ENCODE measurements at places on chromosomes 5 and 9.

DNA sequence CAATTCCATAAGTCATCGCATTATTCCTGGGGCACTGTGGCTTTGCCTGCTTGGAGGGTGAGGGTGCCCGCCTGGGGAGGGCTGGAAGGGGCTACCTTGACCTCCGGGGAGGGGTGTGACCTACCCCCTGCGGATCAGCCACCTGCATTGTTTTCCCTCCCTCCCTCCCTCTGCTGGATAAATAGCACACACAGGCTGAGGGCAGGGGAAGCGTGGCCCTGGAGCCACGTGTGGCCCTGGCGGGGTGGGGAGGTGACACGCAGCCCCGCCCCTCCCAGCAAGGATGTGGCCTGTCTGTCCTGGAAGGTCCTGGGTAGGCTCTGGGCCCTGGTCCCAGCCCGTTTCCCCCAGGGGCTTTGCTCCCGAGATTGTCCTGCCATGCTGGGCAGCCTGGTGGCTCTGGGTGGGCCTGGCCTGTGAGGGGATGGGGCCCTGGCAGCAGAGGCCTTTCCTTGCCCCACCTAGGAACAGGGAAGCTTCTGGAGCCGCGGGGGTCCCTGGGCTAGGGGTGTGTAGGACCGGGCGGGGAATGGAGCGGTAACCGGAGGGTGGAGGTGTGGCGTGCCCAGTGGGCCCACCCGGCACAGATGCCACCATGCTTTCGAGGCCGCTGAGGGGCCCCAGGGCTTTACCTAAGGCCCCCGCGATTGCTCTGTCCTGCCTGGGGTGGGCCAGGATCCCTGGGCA is 33.4 kb downstream of the RXRA start:
- H3K36me3 ChIP-seq: no peaks in the 10 kb centered on the region
- H3K4me3 ChIP-seq: no peak overlapping the region
- H3K4me1 ChIP-seq: peaks cover 51% of the 10 kb centered on the region
- DNase-seq: no peak
- no peaks in the 10 kb centered on the region for H3K27me3 ChIP-seq

- H3K4me1 ChIP-seq: peaks cover 26% of the 10 kb centered on the region
- H3K27ac ChIP-seq: peak overlapping the region; percentile 79
- H3K36me3 ChIP-seq: no peaks in the 10 kb centered on the region
- H3K4me3 ChIP-seq: no peak overlapping the region
- H3K27me3 ChIP-seq: peaks cover 10% of the 10 kb centered on the region
- no peak for DNase-seq
Measured at GRCh38 chr5:174733091-174733690, 8.8 kb downstream of the MSX2 start.

GRCh38 chr5:58648846-58649245 is 66.0 kb downstream of the RAB3C start:
- H3K27ac ChIP-seq: no peak overlapping the region
- H3K27me3 ChIP-seq: no peaks in the 10 kb centered on the region
- DNase-seq: no peak
- no peak overlapping the region for H3K4me3 ChIP-seq
- H3K36me3 ChIP-seq: no peaks in the 10 kb centered on the region
- peaks cover 5% of the 10 kb centered on the region for H3K4me1 ChIP-seq

DNA sequence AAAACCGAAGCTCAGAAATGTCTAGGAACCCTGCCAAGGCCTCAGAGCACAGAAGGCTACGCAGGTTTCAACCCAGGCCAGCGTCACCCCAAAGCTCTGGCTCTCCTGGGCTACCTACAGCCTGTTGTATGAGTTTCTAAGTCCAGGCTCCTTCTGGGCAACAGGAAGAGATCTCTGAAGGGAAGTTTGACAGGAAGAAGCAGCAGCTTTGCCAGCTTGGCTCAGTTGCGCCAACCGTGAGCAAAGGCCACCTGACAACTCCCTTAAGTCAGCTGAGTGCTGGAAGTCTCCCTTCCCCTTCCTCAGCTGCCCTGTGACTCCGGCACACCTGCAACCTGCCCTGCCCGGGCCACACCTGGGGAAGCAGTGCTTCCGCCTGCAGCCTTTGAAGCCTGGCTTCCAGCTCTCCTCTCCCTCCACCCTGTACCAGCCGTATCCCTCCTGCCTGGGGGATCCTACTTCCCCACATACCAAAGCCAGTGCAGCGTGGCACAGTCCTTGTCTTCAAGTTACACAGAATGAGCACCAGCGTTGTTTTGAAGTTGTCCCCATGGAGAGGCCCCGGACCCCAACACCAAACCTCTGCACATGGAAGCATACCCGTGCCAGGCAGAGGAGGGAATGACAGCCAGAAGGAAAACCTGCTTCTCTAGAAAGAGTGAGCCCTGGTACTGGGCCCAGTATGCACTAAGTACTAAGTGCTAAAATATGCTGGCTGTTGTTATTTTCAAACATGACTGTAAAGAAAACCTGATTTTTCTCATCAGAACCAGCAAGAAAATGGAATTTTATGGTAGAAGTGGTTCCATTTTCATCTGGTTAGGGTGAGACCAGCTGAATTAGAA is 36.5 kb downstream of the SHB start:
- H3K27me3 ChIP-seq: no peaks in the 10 kb centered on the region
- H3K4me1 ChIP-seq: peaks cover 23% of the 10 kb centered on the region
- H3K4me3 ChIP-seq: no peak overlapping the region
- DNase-seq: peak; percentile 59
- no peaks in the 10 kb centered on the region for H3K36me3 ChIP-seq

GRCh38 chr5:133696782-133697507 is 84.6 kb upstream of the FSTL4 start:
- H3K27me3 ChIP-seq: no peaks in the 10 kb centered on the region
- H3K27ac ChIP-seq: no peak overlapping the region
- no peak overlapping the region for H3K4me3 ChIP-seq
- no peak for DNase-seq
- H3K4me1 ChIP-seq: no peaks in the 10 kb centered on the region

- H3K27me3 ChIP-seq: no peaks in the 10 kb centered on the region
- H3K36me3 ChIP-seq: no peaks in the 10 kb centered on the region
- peaks cover 24% of the 10 kb centered on the region for H3K4me1 ChIP-seq
Measured at GRCh38 chr5:67246546-67247268, 50.1 kb upstream of the CD180 start.

- H3K27me3 ChIP-seq: no peaks in the 10 kb centered on the region
- no peak overlapping the region for H3K4me3 ChIP-seq
- no peaks in the 10 kb centered on the region for H3K4me1 ChIP-seq
- H3K36me3 ChIP-seq: no peaks in the 10 kb centered on the region
- DNase-seq: no peak
- H3K27ac ChIP-seq: no peak overlapping the region
Measured at GRCh38 chr9:133049043-133049442, 12.7 kb upstream of the CEL start.

- no peak for DNase-seq
- H3K4me3 ChIP-seq: no peak overlapping the region
- H3K27me3 ChIP-seq: peaks cover 97% of the 10 kb centered on the region
- H3K4me1 ChIP-seq: peaks cover 9% of the 10 kb centered on the region
- H3K36me3 ChIP-seq: no peaks in the 10 kb centered on the region
Measured at GRCh38 chr5:77642738-77643653, 4.5 kb upstream of the OTP start.

DNA sequence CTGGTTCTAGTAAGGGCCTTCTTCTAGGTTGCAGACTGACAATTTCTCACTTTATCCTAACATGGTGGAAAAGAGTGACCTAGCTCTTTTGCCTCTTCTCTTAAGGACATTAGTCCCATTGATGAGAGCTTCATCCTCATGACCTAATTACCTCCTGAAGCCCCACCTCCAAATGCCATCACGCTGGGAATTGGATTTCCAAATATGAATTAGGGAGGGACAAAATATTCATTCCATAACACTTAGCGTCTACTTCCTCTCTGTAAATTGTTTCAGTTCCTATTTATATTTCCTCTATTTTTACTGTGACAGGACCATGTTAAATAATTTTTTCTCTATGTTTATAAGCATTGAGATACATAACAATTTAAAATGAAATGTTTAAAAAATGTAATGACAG is 408.8 kb downstream of the CDH10 start:
- H3K4me1 ChIP-seq: no peaks in the 10 kb centered on the region
- no peaks in the 10 kb centered on the region for H3K27me3 ChIP-seq
- H3K4me3 ChIP-seq: no peak overlapping the region
- no peak for DNase-seq
- H3K36me3 ChIP-seq: no peaks in the 10 kb centered on the region

DNA sequence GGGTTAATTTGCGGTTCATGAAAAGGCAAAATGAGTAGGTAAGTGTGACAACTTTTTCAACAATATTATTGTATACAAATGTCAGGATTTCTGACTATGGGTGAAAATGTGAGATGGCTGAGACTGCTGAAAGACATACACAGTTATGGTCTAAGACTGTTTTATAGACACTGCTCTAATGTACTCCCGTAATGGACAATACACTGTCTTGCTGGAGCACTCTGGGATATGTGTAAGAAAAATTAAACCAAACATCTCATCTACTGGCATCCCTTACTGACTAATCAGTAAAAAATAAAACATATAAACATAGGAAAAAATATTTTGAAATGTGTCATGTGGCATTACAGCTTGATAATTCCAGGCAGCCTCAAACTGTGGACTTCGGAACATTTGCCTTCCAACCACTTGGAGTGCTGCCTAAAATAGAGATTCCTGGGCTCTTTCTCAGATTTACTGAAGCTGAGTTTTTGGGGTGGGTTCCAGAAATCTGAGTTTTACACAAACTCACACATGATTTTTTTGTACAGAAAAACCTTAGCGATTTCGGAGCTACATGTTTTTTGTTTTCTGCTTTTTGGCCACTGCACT is 233.9 kb upstream of the TBCA start:
- peak; percentile 50 for DNase-seq
- no peaks in the 10 kb centered on the region for H3K27me3 ChIP-seq
- no peaks in the 10 kb centered on the region for H3K36me3 ChIP-seq
- peak overlapping the region; percentile 42 for H3K27ac ChIP-seq
- H3K4me1 ChIP-seq: peaks cover 4% of the 10 kb centered on the region

GRCh38 chr9:69981686-69982445 is 61.8 kb upstream of the MAMDC2 start:
- DNase-seq: no peak
- no peaks in the 10 kb centered on the region for H3K4me1 ChIP-seq
- no peak overlapping the region for H3K27ac ChIP-seq
- no peaks in the 10 kb centered on the region for H3K36me3 ChIP-seq
- no peaks in the 10 kb centered on the region for H3K27me3 ChIP-seq
- H3K4me3 ChIP-seq: no peak overlapping the region

DNA sequence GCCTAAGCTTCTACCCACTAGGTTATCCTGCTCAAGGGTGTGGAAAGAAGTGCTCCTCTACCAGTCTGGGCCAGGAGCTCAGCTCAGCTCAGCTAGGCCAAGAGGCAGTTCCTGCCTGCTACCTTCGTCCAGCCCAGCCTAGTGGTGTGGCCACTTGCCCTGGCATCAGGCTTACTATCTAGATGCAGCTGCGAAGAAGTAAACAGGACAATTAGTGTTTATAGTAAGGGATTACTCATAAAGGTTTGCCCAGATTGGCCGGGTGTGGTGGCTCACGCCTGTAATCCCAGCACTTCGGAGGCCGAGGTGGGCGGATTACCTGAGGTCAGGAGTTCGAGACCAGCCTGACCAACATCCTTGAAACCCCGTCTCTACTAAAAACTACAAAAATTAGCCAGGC is 12.8 kb upstream of the SPATA24 start:
- DNase-seq: no peak
- H3K4me1 ChIP-seq: peaks cover 21% of the 10 kb centered on the region
- no peaks in the 10 kb centered on the region for H3K36me3 ChIP-seq

DNA sequence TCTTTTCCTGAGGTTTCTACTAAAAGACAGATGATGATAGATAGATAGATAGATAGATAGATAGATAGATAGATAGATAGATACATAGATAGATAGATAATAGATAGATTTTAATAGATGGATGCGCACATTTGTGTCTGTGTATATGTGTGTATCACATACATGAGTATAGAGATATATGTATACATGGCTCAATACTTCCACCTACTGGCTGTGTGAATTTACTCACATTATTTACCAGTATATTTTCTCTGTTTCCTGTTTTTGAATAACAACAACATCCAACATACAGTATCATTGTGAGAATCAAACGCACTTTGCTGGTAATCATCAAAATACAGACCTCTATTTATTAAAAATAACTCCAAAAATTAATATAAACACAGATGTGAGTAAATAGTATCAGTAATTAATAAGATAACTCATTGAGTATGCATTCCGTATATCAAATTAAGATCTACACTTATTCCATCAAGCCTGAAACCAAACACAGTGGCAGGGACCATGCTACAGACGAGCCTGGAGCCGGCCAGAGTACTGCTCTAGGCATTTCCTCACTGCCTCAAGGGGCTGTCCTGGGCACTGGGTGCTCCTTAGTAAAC is 338.0 kb downstream of the SEMA5A start:
- H3K4me3 ChIP-seq: no peak overlapping the region
- no peaks in the 10 kb centered on the region for H3K36me3 ChIP-seq
- H3K4me1 ChIP-seq: no peaks in the 10 kb centered on the region
- DNase-seq: peak; percentile 68

- H3K4me3 ChIP-seq: no peak overlapping the region
- no peaks in the 10 kb centered on the region for H3K36me3 ChIP-seq
- no peak overlapping the region for H3K27ac ChIP-seq
- H3K27me3 ChIP-seq: no peaks in the 10 kb centered on the region
Measured at GRCh38 chr9:32587901-32588300, 14.9 kb upstream of the NDUFB6 start.

- no peak overlapping the region for H3K4me3 ChIP-seq
- peak overlapping the region; percentile 76 for H3K27ac ChIP-seq
- no peaks in the 10 kb centered on the region for H3K27me3 ChIP-seq
- DNase-seq: peak; percentile 48
- H3K36me3 ChIP-seq: no peaks in the 10 kb centered on the region
Measured at GRCh38 chr5:68419637-68420452, 204.3 kb downstream of the PIK3R1 start.

DNA sequence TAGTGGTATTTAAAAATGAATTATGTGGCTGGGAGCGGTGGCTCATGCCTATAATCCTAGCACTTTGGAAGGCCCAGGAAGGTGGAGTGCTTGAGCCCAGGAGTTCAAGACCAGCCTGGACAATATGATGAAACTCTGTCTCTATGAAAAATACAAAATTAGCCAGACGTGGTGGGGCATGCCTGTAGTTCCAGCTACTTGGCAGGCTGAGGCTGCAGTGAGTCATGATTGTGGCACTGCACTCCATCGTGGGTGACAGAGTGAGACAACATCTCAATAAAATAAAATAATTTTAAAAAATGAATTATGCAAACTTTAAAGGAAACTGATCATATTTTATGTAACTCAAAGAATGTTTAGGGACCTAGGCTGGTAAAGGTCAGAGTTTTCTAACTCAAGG is 310.8 kb upstream of the DMRT1 start:
- peaks cover 17% of the 10 kb centered on the region for H3K4me1 ChIP-seq
- no peak overlapping the region for H3K27ac ChIP-seq
- no peaks in the 10 kb centered on the region for H3K27me3 ChIP-seq
- H3K36me3 ChIP-seq: no peaks in the 10 kb centered on the region
